ENCODE measurements at places on chromosomes 2 and 18.

GRCh38 chr18:63097178-63097577 lies 222.4 kb downstream of the BCL2 start:
- no peak for DNase-seq

GRCh38 chr2:207676827-207677354 lies 34.5 kb upstream of the CCNYL1 start:
- no peak for DNase-seq

DNA sequence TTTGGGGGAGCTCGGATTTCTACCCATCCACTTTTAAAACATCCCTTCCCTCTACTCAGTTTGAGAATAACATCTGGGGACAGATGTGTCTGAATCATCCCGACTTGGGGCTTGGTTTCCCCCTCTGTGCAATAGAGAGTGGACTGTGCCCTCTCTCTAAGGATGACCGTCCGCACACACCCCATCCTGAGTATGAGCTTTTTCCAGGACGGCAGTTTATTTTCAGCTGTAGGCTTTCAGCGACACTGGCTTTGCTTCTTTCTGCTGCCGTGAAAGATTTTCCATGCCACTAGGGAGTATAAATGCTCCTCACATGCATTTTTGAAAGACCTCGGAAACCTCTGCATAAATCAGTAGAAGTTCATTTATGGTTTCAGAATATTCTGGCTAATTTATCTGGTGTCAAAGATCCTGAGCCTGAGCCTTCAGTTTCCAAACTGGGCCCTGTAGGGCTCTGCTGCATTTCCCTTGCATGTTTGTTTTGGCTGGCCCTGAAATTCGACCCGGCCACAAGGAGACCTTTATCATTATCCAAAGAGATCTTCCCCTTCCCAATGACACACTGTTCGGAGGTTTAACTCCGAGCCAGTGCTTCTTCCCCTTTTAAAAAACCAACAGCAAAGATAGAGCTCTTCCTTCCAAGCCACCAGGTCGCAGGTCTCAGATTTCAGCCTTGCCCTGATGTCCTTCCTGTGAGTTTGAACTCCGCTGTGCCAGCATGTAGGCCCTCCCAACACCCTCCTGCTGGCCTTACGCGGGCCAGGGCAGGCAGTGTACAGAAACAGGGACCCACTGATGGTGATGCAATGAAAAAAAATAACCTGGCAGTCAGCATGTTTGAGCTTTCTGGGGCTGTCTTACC lies 53.3 kb downstream of the FECH start:
- no peak for DNase-seq

- no peak for DNase-seq
These were observed 85.4 kb upstream of the CABLES1 start for GRCh38 chr18:23049698-23050373.

- no peak for DNase-seq
These were observed 2.0 kb upstream of the CAPN14 start for GRCh38 chr2:31219131-31219969.

DNA sequence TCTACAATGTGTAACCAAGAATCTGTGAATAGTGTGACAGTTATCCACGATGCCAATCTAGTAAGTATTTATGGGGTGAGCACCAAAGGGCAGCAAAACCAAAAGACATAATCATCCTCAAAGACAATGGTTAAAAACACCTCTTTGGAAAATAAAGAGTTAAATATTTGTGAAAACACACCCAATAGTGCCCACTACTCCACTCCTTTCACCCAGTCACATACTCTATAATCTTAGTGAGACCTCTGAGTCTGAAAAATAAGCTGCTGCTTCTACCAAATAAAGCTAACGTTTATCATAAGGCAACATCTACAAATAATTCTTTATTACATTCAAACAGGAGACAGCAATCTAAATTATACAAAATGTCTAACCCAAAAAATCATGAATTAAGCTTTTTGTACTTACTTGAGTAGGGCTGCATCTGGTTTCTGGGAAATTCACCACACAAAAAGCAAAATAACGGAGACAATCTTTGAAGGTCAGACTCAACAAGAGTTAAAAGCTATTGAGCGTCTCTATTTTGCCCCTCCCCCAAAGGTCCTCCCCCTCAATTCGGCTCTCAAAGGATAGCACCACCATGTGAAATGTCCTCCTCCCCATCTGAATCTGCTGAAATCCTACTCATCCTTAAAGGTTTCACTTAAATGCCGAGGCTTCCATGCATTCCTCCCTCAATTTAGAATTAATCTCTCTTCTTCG lies 2.0 kb downstream of the RAPH1 start:
- no peak for DNase-seq

GRCh38 chr18:3508576-3509549 lies 58.9 kb downstream of the TGIF1 start:
- DNase-seq: no peak

DNA sequence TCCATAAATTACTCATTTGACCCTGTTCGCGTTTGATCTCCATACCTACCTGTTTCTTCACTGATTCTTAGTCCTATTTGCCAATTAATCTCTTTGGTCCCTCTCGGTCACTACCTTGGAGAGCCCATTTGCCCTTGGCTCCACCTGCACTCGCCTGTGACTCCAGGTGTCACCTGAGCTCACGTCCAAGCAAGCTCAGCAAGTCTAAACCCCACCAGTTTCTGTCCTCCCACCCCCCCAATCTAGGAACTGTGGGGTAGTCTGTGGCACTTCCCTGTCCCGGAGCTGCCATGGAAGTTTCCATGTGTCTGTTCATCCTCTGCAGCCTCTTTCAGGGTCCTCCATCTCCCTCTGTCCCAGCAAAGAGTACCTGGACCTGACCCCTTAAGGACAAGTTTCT lies 68.1 kb upstream of the BCL2L11 start:
- DNase-seq: no peak

GRCh38 chr2:85774126-85774978 lies 20.6 kb downstream of the ATOH8 start:
- DNase-seq: no peak

All from activated T-cell treated with anti-CD3 and anti-CD28 coated beads, Interleukin-2, amount 50 U/mL, for 24 hours (primary cell).